ENCODE measurements at places on chromosomes 1 and 21. TPM values are rescaled to one million over a fixed set of nuclear protein-coding genes. Genes with fewer than 3 reads are reported as not detected.

GRCh38 chr1:218945050-218945449 lies 228.6 kb upstream of the LYPLAL1 start:
- DNase-seq, result peak; percentile 49

Gene PPIAL4G
- not detected for total RNA-seq

Gene SSU72
- 121 TPM for total RNA-seq

Gene RPE65
- not detected for total RNA-seq

DNA sequence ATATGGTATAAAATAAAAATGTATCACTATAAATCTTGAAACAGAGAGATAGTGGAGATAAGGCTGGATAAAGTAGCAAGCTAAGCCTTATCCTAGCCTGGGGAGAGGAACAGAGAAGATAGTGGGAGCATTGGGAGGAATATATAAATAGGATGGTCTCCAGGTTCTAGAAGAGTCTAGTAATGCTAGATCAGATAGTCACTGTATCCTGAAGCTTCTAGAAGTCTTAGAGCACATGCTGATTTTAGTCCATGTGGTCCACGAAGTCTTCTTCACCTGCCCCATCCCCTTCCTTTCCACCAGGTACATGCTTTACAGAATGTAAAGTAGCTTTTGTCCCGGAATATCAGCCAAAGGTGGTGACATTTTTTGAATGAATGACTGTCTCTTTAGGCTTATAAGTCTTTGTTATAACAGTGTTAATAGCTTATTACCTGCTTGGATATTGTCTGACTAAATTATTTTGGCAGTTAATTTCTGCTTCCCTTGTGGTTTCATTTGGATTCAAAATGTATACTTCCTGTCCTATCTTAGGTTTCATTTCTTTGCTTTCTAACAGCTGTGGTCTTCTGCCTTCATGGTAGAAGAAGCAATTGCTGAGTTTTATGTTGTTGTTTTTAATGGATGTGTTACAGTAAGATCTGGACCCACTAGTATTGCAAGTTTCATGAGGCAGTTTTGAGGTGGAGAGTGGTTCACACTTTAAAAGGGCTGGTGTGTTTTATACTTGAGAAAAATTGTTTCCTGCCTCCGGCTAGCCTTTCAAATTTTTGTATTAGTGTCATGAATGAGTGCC lies 5.9 kb downstream of the SMG7 start:
- DNase-seq, result no peak

Gene TTLL7
- total RNA-seq, result 6.3 TPM

- no peak for DNase-seq
Measured at GRCh38 chr1:118110580-118110979, 74.4 kb downstream of the SPAG17 start.

Gene ASCL5
- not detected for total RNA-seq

Gene RAB3B
- 17.9 TPM for total RNA-seq

Gene MROH9
- not detected for total RNA-seq

Gene TSACC
- 0.82 TPM for total RNA-seq

Gene RHOU
- 0.46 TPM for total RNA-seq

- no peak for DNase-seq
Measured at GRCh38 chr21:42287193-42288083, 27.8 kb downstream of the TFF3 start.

DNA sequence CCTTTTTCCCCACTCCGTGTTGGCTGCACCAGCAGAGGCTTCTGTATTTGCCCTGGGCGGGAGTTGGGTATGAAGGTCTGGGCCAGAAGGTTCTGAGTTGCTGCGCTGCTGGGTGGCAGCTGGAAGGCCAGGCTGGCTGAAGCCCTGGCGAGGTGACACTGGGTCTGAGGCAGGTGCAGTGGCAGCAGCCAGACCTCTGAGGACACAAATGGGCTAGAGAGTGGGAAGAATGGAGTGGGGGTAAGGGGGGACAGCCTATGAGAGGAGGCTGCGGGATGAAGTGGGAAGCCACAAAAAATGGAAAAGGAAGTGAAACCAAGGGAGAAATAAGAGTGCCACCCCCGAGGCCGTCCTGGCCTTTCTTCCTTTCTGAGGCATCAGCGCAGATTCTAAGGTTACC lies 53.2 kb downstream of the STX6 start:
- no peak for DNase-seq

Gene TTC24
- total RNA-seq, result not detected

Gene MNDA
- total RNA-seq, result not detected

Gene KPRP
- 0.78 TPM for total RNA-seq

- DNase-seq, result no peak
Measured at GRCh38 chr1:49686107-49686506, 337.6 kb downstream of the AGBL4 start.

GRCh38 chr1:186165303-186165702 lies 209.8 kb downstream of the TPR start:
- DNase-seq, result no peak

Gene EPRS1
- 135 TPM for total RNA-seq

Gene F3
- total RNA-seq, result 472 TPM

Gene PDC
- not detected for total RNA-seq

DNA sequence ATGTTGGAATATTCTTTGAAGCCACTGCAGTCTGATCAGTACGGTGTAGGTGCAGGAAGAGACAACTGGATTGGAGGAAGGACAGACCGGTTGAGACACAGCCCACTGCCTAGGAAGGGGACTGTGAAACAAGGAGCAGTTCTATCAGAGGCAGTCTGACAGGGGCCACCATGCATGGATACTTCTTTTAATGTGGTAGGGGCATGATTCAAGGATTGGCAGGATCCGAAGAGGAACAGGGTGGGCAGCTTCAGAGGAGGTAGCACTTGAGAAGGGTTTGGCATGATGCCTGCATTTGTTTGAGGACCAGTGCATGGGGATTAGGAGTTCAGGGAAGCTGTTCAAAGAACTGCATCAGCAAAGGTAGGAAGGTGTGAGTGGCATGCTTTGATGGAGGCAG lies 167.9 kb downstream of the DYRK1A start:
- no peak for DNase-seq

Gene KIF14
- total RNA-seq, result 24.9 TPM

- DNase-seq, result no peak
Measured at GRCh38 chr21:41651406-41651805, 115.4 kb downstream of the RIPK4 start.

Gene LAMC1
- 109 TPM for total RNA-seq
